Activated T-cell treated with anti-CD3 and anti-CD28 coated beads for 48 hours (primary cell): ENCODE measurements at places on chromosomes 5 and 9.

DNA sequence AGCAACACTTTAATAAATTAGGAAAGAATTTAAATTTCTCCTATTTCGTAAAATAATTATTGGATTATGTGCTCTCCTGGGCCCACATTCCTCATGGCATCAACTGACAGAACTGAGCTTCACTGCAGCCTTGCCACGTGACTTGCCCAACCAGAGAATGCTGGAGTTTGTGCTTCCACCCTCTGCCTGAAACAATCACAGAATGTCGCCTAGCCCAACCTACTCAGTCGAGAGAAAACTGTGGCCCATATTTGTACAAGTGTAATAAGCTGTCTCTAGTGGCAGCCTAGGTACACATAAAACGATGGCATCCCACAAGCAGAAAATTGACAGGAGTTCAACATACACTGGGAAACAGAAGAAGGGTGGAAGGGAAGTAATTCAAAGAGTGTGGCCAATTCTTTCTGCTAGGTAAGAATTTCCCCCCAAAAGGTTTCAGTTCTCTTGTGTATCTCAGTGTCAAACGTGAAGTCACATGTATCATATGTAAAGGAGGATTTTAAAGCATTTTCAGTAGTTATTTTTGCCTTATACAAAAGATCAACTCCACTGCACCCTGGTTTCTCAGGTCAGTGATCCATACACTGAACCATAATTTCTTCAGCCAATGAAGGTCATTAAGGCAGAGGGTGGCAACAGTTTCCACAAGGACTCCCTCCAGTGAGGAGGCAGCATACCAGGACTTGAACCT, 41.7 kb downstream of the ZNF608 start:
- no peak for DNase-seq

DNA sequence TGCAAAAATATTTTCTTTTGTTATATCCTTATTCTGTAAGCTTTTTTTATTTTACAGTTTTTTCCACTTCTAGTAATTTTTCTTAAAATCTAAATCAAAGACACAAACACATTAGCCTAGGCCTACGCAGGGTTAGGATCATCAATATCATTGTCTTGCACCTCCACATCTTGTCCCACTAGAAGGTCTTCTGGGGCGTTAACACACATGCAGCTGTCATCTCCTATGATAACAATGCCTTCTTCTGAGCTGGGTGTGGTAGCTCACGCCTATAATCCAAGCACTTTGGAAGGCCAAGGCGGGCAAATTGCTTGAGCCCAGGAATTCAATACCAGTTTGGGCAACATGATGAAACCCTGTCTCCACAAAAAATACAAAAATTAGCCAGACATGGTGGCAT, 78.9 kb upstream of the LRRC70 start:
- DNase-seq: no peak

DNA sequence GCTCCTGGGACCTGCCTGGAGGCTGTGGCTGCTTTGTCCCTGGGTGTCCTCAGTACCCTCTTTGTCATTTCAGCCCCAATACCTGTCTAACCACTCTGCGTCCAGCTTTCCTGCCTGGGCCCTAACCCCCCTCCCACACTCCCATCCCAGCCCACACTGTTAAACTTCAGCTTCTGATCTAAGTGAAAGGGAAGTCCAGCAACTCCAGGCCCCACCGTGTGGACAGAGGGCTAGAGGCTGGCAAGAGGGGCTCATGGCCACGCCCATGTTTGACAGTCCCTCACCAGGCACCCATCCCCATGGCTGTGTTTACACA, 56.3 kb downstream of the SEMA4D start:
- no peak for DNase-seq

- no peak for DNase-seq
Observed at GRCh38 chr5:133062276-133062675, 10.5 kb downstream of the HSPA4 start.

GRCh38 chr5:402615-403359, 40.2 kb upstream of the EXOC3 start:
- no peak for DNase-seq

GRCh38 chr5:146707316-146707715, 171.2 kb downstream of the PPP2R2B start:
- no peak for DNase-seq

- no peak for DNase-seq
Observed at GRCh38 chr5:120848883-120849282, 384.8 kb downstream of the PRR16 start.

GRCh38 chr9:74824654-74825053, 63.1 kb downstream of the TRPM6 start:
- DNase-seq: no peak

DNA sequence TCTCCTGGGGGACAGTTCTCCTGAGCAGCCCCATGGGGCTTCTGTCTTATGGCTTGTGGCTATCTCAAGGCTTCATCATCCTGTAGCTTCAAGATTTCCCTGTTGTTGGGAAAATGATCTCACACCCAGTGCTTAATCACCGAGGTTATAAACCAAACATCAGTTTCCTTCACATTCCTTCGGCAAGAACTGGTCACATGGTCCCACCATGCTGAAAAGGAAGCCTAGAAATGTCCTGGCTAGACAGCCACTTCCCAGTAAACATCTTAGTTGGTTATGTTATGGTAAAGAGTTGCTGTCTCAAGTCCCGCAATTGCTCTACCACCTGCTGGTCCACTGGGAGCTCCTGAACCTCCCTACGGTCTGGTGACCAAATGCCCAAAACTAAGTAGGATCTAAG, 66.0 kb downstream of the RAB3C start:
- DNase-seq: no peak

DNA sequence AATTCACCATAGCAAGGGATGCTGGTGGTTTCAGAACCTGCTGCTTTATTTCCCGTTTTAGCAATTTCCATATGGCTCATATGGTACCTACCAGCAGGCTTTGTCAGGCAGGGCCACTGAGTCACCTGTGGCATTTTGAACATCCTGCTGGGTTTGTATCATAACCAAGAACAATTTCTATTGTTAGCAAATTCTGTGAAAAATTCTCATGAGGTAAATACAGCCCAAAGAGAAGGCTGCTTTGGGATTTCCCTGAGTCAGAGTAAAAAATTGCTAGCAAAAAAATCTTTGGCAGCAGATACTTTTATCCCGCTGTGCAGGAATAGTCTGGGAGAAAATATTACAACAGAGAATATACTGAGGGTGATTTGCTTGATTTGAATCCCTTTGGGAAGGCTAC, 52.7 kb downstream of the PRR16 start:
- DNase-seq: no peak

- no peak for DNase-seq
Observed at GRCh38 chr5:42779083-42779482, 22.5 kb downstream of the CCDC152 start.

DNA sequence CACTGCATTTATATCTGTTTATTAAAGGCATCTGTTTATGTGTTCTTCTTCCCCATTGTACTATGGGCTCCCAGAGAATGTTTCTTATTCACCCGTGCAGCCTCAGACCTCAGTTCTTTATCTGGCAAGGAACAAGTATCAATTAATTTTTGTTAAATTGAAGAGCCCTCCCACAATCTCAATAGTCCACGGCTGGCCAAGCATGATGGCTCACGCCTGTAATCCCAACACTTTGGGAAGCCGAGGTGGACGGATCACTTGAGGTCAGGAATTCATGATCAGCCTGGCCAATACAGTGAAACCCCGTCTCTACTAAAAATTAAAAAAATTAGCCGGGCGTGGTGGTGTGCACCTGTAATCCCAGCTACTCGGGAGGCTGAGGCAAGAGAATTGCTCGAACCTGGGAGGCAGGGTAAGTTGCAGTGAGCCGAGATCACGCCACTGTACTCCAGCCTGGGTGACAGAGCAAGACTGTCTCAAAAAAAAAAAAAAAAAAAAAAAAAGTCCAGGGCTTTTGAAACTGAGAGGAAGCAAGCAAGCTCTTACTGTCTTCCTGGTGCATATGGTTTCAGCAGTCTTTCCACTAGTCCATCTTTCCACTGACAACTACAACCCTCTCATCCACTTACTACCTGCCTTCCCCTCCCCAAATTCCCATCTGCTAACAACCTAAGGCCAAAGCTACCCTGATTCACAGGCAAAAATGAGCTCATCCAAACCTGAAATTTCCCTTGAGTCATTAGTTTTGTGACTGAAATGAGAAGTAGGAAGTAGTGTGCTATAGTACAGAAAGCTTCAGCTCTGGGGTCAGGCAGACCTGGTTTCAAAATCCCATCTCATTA, 2.3 kb upstream of the HK3 start:
- no peak for DNase-seq

DNA sequence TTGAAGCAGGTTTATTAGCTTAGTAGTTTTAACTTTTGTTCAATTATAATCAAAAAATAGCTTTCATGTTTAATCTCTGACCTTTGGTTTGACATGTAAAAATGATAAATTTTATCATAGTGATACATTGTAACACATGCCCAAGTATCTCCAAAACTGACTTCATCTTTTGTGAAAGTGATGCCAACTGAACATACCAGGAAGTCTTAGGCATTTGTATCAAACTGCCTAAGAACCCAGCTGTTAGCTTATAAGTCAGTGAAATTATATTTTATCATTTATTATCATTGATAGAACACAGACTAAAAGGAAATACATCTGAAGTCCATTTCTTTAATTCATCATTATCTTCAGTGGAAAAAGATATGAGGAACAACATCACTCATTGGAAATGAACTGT, 39.1 kb downstream of the NIPBL start:
- DNase-seq: no peak

- no peak for DNase-seq
Observed at GRCh38 chr9:70415476-70415875, 1.0 kb upstream of the KLF9 start.

GRCh38 chr9:73179589-73179988, 27.9 kb downstream of the ANXA1 start:
- DNase-seq: no peak

DNA sequence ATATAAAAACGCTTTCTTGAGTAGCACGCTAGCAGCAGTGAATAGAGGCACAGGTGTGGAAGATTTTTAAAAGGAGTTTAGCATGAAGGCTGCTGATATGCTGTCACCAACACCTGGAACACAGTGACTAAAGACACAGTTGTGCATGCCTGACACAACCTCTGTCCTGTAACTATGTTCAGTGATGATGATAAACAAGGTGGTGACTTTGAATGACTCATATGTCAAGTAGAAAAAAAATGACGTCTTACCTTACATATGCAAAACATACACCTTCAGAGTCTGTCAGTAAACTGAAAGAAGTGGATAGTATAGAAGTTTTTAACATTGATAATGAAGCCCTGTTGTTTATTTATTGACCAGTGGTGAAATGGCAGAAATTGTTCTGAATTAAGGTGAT, 66.2 kb upstream of the ADCY2 start:
- no peak for DNase-seq
